ENCODE measurements at places on chromosomes 2 and 18.

- peak; percentile 84 for DNase-seq
Observed at GRCh38 chr2:62180975-62181374, 14.9 kb upstream of the B3GNT2 start.

DNA sequence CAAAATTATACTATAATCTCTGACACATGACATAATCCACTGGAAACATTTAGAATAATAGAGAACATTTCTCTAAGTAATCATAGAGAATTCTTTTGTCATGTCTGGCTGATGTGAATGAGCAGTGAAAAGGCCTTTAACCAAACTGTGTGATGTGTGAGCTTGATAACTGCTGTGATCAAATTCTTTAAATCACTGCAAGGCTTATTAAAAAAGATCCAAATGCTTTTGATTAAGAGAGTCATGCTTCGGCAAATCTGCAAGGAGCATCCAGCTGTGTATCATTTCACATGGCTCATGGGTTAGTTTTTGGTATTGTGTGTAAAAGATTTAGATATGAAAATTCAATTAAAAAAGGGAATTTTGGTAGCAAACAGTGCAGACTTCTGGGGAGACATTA lies 58.6 kb upstream of the TFPI start:
- DNase-seq, result no peak

GRCh38 chr18:3916082-3916481 lies 466.1 kb downstream of the TGIF1 start:
- DNase-seq, result peak; percentile 98

GRCh38 chr2:99879481-99879880 lies 262.9 kb downstream of the AFF3 start:
- no peak for DNase-seq

GRCh38 chr18:332007-332406 lies 64.2 kb upstream of the THOC1 start:
- DNase-seq, result no peak

DNA sequence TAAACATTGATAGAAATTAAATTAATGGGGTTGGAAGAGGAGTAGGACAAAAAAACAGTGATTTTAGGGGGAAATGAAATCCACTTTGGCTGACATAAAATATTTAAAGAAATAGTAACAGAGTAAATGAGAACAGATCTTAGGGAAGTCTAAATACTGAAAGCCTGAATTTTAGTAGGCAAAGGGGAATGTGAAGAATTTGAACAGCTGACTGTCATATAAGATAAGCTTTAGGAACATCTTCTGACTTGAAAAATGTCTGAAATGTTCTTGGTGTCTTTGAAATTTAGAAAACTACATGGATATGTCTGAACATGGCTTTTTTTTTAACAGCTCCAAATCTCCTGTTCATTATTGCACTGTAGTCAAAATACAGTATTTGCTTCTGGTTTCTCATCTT lies 150.3 kb downstream of the CALCRL start:
- DNase-seq, result no peak

GRCh38 chr2:165120740-165121467 lies 82.9 kb downstream of the SCN3A start:
- DNase-seq, result no peak

GRCh38 chr2:224405412-224405811 lies 3.5 kb upstream of the FAM124B start:
- peak; percentile 42 for DNase-seq

DNA sequence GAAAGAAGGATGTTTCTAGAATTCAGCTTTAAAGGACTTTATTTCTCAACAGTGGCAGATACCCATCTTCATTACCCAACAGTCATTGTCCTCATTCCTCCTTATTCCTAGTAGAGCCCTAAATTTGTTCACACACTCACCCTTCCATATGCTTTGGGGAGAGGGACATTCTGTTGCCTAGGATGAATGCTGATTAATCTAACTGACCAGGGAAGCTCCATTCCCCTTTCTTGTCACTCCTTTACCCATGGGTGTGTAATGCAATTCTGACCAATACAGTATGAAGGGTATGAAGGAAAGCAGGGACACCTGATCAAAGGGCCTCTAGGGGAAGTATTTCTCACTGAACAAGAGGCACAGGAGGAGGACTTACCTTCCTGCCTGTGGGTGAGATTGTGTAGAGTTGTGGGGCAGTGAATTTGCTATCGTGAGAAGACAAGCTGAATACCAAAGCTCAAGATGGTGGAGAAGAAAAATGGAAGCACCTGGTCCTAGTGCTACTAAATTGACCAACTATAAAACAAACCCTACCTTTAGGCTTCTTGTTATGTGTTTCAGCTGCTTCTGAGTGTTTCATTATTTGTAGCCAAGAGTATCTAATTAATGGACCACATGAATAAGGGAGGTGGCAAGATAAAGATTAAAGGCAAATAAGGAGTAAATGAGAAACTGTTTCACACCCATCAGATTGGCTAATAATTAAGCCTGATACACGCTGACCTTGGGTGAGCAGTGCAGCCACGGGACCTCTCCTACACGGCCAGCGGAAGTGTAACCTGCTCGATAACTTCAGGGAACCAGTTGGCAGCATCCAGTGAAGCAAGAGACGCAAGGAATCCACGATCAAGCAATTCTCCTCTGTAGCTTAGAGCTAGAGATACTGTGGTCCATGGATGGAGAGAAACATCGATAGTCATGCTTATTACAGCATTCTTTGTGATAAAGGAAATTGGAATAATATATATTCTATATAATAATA lies 202.3 kb downstream of the MYCN start:
- DNase-seq, result peak; percentile 30

DNA sequence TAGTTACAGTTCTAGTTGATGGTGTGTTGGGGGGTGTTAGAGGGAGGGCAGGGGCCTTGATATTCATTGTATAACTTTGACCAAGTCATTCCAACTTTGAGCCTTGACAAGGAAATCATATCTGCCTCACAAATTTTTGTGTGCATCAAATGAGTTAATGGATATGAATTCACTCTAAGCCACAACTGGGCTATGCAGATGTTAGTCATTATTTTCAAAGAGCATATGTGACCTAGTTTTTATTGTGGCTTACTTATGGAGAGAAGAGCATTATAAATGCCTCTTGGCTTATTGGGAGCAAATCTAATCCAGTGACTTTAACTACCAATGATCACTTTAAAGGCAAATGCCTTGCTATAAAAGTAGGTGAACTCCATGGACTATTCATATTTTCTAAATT lies 250.2 kb downstream of the LPIN1 start:
- no peak for DNase-seq

DNA sequence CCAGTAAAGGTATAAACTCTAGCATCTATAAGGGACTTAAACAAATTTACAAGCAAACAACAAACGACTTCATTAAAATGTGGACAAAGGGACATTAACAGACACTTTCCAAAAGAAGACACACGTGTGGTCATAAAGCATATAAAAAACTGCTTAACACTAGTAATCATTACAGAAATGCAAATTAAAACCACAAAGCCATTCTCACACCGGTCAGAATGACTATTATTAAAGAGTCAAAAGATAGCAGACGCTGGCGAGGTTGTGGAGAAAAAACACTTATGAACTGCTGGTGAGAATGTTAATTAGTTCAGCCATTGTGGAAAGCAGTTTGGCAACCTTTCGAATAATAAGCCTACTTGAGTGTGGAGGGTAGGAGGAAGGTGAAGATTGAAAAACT lies 217.1 kb upstream of the DLGAP1 start:
- no peak for DNase-seq

- no peak for DNase-seq
Observed at GRCh38 chr2:240645346-240645745, 20.1 kb downstream of the GPR35 start.

DNA sequence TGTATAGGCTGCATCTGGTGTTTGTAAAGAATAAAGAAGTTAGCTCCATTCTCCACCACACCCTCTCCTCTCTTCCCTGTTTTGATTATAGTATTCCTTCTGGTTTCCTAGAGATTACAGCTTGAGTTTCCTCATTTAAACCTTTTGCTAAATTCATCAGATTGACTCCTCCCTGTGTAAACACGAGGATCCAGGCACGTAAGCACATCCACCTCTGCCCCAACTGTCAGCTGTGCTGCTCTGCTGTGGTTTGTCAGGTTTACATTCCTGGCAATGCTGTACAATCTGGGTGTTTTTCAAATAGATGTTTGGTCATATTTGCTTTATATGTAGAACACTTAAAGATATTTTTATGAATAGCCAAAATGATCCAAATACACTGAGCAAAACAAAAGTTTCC lies 302.8 kb downstream of the PTGR3 start:
- DNase-seq, result no peak

- peak; percentile 27 for DNase-seq
Observed at GRCh38 chr2:88729061-88729745, 37.7 kb downstream of the RPIA start.

DNA sequence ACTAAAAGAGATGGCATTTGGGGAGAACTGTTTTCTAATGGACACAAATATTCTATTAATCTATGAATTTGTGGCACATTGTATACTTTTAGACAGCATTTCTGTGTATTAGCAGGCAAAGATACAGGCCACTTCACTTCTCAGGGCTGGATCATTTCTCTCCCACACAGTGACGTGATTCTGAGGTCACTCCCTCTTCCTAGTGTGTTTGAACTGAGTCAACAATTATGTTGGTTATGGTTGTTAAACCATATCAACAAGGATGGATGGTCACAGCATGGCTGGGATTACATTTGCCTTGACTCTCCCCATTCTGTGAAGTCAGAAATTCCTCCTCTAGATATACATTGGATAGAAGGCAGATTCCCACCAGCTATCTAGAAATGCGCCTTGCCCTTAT lies 11.6 kb downstream of the NOSTRIN start:
- no peak for DNase-seq

- no peak for DNase-seq
Observed at GRCh38 chr2:224802407-224802806, 86.2 kb upstream of the CCDC195 start.

GRCh38 chr2:240481720-240482119 lies 46.3 kb downstream of the GPC1 start:
- DNase-seq, result no peak

DNA sequence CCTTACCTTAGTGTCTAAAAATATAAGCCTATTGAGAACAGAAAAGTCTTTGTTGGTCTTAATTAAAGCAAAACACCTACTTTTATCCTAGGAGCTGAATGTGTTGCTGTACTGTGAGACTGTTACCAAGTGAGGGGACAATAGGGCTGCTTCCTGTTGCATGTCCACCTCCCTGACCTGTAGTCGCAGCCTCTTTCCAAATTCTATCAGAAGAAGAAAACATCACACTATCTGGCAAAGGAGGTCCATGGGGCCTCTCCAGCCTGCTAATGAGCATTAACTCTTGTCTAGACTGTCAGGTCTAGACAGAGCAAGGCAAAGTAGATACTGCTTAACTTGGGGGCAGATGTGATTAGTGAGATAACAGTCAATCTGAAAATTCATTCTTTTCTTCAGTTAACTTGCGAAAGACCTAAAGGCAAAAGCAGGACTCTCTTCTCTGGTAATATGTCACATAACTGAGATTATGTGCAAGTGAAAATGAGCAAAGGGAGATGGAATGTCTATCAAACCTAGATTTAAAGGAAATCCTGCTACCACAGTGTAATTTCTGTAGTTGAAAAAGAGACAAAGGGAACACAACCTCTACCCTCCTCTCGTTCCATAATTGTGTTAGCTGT lies 66.9 kb downstream of the CDH20 start:
- no peak for DNase-seq

DNA sequence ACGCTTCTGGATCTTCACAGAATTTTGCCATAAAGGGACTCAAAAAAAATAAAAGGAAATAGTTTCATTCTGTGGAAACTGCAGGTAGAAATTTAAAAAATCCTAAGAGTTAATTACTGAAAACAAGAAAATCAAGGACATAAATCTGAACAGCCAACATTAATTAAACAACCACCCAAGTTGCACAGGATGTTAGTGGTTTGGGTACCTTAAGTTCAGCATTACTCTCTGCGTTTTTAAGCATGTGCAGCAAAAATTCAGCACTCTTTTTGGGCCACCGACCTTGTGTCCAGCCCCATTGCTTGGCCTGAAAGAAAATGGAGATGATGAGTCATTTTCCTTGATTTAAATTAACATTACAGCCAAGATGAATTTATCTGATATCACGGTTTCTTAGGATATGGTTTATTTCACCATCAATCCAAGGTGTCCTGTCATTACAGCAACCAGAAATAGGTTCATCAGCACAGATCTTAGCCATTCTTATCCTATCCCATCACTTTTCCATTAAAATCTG lies 3.3 kb upstream of the C18orf32 start:
- DNase-seq, result no peak

DNA sequence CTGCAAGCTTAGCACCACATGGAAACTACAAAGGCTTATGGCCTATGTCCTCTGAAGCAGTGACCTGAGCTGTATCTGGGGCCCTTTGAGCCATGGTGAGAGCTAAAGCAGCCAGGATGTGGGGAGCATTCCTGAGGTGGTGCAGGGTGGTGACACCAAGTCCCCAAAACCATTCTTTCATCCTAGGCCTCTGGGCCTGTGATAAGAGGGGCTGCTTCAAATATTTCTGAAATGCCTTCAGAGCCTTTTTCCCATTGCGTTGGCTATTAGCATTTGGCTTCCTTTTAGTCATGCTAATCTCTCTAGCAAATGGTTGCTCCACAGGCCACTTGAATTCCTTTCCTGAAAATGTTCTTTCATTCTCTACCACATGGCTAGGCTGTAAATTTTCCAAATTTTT lies 13.4 kb downstream of the CCDC150 start:
- no peak for DNase-seq

GRCh38 chr2:6071519-6071918 lies 379.3 kb downstream of the SOX11 start:
- DNase-seq, result no peak

- no peak for DNase-seq
Observed at GRCh38 chr18:49028801-49029506, 78.2 kb upstream of the SMAD7 start.

DNA sequence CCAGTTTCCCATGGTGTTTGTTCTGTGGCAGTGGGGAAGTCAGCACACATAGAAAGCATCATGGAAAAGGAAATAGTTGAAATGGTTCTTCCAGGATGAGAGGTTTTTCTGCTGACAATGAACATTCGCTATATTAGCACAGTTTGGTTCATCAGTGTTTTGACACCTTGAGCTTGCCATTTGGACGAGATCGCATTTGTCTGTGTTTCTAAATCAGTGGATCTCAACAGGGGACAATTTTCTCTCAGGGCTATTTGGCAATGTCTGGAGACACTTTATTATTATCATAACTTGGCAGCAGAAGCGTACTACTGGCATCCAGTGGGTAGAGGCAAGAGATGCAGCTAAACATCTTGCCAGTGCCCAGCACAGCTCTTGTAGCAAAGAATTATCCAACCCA lies 74.6 kb downstream of the CD8B2 start:
- no peak for DNase-seq

DNA sequence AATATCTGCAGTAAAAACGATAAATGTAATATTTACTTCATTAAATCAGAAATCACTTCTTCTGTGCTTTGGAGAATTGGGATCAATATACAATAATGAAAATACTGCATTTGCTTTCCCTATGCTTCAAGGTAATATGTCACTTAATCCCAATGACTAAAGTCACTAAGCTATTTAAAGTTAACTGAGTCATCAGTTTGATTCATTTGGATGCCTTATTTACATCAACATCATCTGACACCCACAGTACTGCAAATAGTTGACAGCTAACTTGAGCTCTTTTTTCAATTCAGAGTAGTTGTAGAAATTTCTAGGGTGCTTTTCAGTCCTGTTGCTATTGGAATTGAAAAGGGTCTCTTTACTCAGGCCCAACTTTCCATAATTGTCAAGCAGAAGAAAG lies 776.9 kb upstream of the FSHR start:
- no peak for DNase-seq

- peak; percentile 75 for DNase-seq
Observed at GRCh38 chr18:2857491-2858131, 10.8 kb downstream of the EMILIN2 start.

Data from hematopoietic multipotent progenitor cell treated with erythropoietin and hydrocortisone succinate and interleukin-3 and kit ligand, for 6 days (in vitro differentiated cells).